Caco-2 (cell line): ENCODE measurements at places on chromosomes 16 and 17. TPM values are rescaled to one million over a fixed set of nuclear protein-coding genes. Genes with fewer than 3 reads are reported as not detected.

Gene CCL14
- total RNA-seq: not detected in 2 replicates

Gene OTOA
- not detected in 2 replicates for total RNA-seq

Gene CNTD1
- 1.7 and 2.2 TPM in 2 replicates for total RNA-seq

Gene KCNG4
- total RNA-seq: not detected in 2 replicates

Gene TRAPPC2L
- 179 and 181 TPM in 2 replicates for total RNA-seq

Gene SLFN11
- total RNA-seq: not detected in 2 replicates

Gene CDR2L
- total RNA-seq: 30.9 and 31.6 TPM in 2 replicates

Gene CEP295NL
- total RNA-seq: 1.7 and 2.0 TPM in 2 replicates

Gene C16orf89
- not detected in 2 replicates for total RNA-seq

Gene CRHR1
- not detected in 2 replicates for total RNA-seq

Gene PRR15L
- 24.3 and 30.5 TPM in 2 replicates for total RNA-seq

Gene DHRS11
- 44.7 and 46.9 TPM in 2 replicates for total RNA-seq

Gene ALOX15B
- total RNA-seq: not detected in 2 replicates

Gene NUFIP2
- total RNA-seq: 105 and 114 TPM in 2 replicates

Gene TP53TG3B
- total RNA-seq: not detected in 2 replicates

Gene ZNF205
- 10.3 and 13.5 TPM in 2 replicates for total RNA-seq

Gene SLC47A1
- 0.43 and 0.72 TPM in 2 replicates for total RNA-seq

Gene EVPLL
- total RNA-seq: not detected in 2 replicates

Gene NXN
- 68.4 and 76.7 TPM in 2 replicates for total RNA-seq

Gene BRCA1
- total RNA-seq: 50.8 and 51.1 TPM in 2 replicates

Gene CHD3
- 27.9 and 34.7 TPM in 2 replicates for total RNA-seq

Gene ACSM3
- 6.9 TPM in 2 replicates for total RNA-seq

Gene RTN4RL1
- total RNA-seq: 0.54 and 0.60 TPM in 2 replicates

Gene C16orf74
- total RNA-seq: 3.8 and 4.0 TPM in 2 replicates

Gene TERB1
- total RNA-seq: not detected in 2 replicates

Gene PGS1
- 54.1 and 55.2 TPM in 2 replicates for total RNA-seq

Gene RMI2
- total RNA-seq: 47.4 and 52.7 TPM in 2 replicates

Gene SPNS3
- not detected in 2 replicates for total RNA-seq

Gene CACNG1
- not detected in 2 replicates for total RNA-seq

Gene MT1X
- 4.4 and 18.3 TPM in 2 replicates for total RNA-seq

Gene FN3K
- 55.7 and 60.0 TPM in 2 replicates for total RNA-seq

Gene KRTAP17-1
- not detected in 2 replicates for total RNA-seq

Gene TP53TG3D
- not detected in 2 replicates for total RNA-seq

Gene TEX14
- 0.30 and 0.54 TPM in 2 replicates for total RNA-seq

Gene INTS2
- 20.1 and 20.8 TPM in 2 replicates for total RNA-seq

Gene ITGAD
- total RNA-seq: not detected in 2 replicates
